ENCODE measurements at places on chromosomes 13 and 19.

DNA sequence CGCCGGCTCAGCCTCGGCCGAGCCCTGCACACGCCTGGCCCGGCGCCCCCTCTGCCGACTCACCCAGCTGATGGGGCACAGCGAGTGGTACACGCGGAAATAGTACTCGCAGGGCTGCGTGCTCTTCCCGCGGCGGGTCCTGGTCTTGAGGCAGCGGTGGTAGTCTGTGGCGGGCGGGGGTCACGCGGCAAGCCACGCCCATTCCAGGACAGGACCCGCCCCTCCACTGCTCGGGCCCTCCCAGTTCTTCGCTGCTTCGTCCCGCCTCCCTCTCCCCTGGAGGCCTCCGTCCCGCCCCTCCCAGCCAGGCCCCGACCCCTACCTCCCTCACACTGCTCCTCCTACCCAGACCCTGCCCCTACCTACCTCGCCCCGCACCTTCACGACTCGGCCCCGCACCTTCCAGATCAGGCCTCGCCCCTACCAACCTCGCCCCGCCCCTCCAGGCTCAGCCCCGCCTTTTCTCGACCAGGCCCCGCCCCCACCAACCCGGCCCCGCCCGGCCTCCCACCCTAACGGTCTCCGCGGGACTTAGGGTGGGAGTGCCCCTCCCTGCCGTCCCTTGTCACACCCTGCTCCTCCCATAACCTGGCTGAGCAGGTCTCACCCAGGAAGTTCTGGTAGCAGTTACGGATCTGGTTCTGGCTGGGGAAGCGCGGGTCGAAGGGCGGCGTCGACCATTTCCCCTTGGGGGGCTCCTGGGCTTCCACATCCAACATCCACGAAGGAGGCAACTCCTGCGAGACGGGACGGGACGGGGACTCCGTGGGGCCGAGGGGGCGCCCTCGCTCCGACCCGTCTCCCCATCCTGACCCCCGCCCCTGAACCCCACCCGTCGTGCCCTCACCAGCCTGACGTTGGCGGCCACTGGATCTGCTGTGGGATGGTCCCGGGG lies 469 bp downstream of the COX6B2 start:
- peak; percentile 59 for DNase-seq

GRCh38 chr19:48539503-48540096 lies 12.4 kb upstream of the SULT2B1 start:
- DNase-seq = no peak

- DNase-seq = no peak
These were observed 98.5 kb upstream of the PABPC3 start for GRCh38 chr13:24997367-24997967.

DNA sequence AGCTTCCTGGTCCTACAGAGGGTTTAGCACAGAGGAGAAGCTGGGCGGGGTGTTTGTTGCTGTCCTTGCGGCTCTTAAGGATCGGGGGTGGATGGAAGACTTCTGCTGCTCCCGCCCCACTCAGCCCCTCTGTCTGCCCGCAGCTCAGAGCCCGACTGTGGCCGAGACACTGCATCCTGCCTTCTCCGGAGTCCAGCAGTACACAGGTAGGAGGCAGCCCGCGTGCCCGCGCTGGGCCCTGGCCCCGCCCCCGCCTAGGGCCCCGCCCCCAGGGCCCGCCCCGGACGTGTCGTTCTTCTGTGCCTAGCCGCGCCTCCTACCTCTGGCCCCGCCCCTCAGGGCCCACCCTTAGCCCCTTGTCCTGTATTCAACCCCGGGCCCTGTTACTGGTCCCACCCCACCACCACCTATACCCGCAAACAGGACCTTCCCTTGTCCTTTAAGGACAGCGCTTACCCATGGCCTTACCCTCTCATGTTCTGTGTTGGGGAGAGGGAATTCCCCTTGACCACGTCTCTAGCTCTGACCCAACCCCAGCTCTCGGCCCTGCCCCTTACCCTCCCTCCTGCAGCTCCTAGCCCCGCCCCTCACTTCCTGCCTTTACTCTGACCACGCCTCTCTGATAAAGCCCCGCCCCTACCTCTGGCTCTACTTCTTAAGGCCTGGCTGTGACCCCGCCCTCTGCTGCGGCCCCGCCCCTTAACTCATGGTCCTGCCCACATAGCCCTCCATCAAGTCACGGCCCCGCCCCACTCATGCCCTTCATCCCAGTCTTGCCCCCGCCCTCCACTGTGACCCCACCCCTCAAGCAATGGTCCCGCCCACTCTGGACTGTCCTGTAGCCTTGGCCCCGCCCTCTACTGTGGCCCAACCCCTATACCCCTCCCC lies 60.5 kb downstream of the CELF5 start:
- DNase-seq = peak; percentile 60
